IPS DF 19.7 (cell line): ENCODE measurements at places on chromosomes 3 and 15.

DNA sequence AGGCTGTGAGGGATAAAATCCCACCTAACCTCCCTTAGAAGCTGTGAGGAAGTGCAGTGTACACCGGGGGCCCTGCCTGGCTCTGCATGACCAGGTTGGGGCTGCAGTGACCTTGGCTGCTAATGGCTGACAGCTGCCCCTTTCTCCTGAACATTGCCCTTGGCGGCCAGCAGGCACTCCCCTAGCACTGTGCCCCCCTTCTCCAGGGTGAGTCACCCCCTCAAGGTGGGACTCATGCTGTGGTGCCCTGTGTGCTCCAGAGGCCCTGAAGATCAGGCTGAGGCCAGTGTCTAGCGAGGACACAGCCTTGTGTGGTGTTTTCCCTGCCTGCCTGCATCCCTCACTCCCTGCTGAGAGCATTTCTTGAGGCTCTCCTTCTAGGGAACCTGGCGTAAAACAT, 21.0 kb upstream of the FGD5 start:
- no peak for DNase-seq

- DNase-seq, result no peak
These were observed 246.0 kb upstream of the NAALADL2 start for GRCh38 chr3:174613173-174613572.

DNA sequence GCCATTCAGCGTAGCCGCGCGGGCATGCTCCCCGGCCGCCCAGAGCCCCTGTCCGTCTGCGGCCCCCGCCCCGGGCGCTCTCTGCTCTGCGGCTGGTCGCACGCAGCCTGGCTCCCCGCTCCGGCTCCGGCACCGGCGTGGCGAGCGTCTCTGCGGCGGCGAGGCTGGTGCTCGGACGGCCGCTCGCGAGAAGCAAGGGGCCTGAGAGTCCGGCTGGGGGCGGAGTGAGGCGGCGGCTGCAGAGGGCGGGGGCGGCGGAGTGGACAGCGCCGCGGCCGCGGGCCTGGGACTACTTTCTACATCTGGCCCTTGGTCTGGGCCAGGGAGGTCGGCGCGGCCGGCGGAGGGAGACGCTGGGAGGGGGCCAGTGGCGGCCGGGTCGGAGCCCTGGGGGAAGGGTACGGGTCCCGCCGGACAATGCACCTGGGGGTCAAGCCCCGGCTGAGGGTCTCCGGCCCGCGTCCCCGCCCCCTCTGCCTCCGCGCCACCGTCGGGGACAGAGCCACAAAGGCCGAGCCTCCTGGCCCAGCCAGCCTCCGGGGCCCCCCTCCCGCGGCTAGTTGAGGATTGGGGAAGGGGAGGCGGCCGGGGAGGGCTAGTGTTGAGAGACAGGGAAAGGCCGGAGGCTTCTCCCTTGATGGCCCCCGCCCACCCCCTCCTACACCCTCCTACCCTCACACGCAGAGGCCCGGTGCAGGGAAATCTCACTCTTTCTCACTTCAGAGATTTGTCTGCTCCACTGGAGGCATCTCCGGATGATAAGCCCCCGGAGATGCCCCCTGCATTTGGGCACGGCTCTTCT, at the start of gene PRTG:
Gene PRTG (minus strand): TSS at position 226 of the 802 bp plus-strand sequence. CDS start 221 bp downstream, at position 5.
- no peak for DNase-seq

- DNase-seq, result no peak
These were observed 98.6 kb downstream of the TPRA1 start for GRCh38 chr3:127491909-127492308.

DNA sequence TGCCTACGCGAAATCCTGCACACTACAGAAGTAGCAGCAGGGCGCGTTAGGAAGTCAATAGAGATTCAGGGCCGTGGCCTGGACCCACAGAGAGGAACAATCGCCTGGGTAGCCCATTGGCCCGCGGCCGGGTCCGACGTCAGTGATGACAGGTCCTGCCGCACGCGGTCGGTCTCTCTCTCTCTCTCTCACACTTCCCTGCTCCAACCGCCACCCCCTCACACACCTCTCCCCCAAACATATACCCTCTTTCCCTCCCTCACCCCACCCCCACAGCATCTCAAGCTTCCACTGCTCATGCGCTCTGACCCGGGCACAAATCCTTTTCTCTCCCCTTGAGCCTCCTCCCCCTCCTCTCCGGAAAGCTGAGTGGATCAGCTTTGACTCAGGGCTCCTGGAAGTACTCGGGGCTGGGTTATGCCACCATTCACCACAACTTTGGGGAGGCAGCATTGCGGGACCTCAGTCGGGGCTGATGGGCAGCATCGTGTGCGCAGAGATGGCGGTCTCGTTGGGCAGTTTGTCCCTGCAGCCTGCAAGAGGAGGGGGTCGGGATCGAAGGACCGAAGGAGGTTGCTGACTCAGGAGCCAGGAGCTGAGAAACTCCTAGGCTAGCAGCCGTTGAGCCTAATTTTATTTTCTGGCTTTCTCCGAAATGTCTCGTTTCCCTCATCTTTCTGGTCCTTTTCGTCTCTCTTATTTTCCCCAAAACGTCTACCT, 9.0 kb downstream of the ZIC4 start:
- no peak for DNase-seq
